Occipital lobe (tissue), 3 donors: ENCODE measurements at places on chromosomes 16 and 17. TPM values are rescaled to one million over a fixed set of nuclear protein-coding genes. Genes with fewer than 3 reads are reported as not detected.

NPB gene
- 2.0 TPM for total RNA-seq

AURKB gene
- total RNA-seq, result 2.7 TPM

TMC8 gene
- total RNA-seq, result 0.94 TPM

LITAFD gene
- not detected for total RNA-seq

HIGD1B gene
- total RNA-seq, result 3.7 TPM
